ENCODE measurements at places on chromosomes 3 and 15.

DNA sequence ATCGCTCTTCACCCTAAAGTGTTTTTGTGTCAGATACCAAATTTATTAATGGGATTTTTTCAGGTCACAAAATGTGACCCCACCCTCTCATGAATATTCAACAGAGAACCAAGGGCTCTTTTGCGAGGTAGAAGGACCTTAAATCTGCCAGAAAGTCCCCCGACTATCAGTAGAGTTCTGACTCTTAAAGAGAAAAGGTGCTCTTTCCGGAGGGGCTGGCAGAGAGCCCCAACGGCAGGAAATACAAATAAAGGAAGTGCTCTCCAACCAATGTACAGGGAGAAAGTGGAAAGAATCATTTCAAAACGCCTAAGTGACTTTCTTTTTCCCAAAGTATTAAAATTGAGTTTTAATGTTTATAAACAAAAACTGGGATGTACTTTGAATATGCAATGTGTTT is 517.2 kb downstream of the FOXP1 start:
- no peak for DNase-seq

- no peak for DNase-seq
Observed at GRCh38 chr3:125232401-125232800, 19.9 kb upstream of the SLC12A8 start.

DNA sequence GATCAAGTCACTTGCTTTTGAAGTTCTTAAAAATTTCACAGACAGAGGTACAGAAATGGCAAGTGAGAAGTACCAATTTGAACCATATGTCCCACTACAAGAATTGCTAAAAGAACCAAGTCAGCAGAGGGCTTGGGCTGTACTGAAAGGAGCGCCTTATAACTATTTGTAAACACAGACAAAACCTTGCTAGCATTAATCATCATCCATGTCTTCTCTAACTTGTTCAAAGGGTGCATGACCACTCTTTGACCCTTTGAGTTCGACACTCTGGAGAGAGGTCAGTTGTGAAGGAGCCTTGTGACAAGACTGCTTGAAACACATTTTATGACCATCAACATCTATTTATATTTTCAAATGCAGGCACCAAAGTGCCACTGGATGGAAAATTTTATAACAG is 191.7 kb downstream of the PDZRN3 start:
- no peak for DNase-seq

GRCh38 chr3:12229146-12229851 is 59.6 kb upstream of the PPARG start:
- DNase-seq, result no peak

DNA sequence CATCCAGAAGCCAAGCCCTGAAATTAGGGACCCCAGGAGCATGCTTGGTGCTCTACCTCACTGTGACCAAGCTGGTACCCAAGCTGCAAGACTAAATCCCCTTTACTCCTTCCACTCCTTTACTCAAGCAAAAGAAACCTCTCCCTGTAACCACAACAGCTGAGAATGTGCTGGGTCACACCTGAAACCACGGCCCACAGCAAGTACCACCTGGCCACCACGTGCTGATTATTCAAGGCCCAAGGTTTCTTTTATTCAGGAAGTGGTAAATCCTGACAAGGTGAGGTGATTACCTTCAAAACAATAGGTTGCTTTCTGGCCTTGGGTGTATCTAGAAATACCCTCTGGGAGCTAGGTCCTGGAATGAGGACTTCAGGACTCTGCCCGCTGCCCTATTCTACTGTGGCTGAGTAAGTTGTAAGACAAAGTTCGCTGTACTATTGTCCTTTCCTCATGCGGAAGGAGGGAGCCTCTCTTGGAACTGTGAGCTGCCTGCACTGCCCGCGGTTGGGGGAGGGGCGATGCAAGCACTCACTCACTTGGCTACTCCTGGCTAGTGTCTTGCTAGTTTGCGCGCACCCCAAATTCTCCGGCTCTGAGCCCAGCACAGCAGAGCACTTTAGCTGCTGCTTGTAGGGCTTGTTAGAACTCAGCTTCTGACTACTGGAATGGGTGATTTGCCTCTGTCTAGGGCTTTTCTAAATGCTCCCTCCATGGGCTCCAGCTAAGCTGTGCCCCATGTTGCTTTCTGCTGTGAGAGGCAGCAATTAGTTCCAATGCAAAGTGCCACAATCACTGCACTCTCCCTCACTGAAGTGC is 487.1 kb upstream of the CNTN3 start:
- peak; percentile 34 for DNase-seq

GRCh38 chr3:138938056-138938876 is 8.7 kb downstream of the FOXL2 start:
- peak; percentile 25 for DNase-seq

DNA sequence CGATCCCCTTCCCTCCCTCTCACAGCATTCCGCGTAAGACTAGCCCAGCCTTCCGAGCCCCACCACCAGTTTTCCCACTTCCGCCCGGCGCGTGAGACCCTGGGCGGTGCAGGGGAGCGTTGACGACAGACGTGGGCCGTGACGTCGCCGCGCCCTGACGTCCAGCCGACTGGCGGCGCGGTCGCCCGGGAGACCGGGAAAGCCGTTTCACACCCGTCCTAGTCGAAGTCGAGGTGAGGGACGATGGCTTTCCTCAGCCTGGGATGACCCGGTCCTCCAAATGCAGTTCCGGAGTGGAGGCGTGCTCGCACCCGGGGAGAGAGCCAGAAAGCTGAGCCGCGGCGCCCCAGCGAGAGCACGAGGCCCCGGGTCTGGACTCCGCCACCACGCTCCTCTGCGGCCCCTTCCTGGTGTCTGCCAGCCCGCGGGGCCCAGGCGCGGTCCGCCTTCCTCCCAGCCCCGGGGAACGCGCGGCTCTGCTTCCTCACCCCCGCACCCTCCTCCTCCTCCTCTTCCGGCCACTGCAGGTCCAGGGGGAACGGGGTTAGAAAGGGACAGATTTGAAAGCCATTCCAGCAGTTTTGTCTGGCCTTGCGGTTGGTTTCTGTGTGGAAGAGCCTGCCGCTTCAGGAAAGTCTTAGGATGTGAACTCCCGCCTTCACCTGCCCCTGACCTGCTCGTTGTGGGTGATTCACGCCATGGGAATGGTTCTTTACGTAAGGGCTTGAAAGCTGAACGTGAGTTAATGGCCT is at the start of gene LEKR1:
LEKR1 (plus strand) TSS at position 210 of the 752 bp plus-strand sequence. CDS start 2,977 bp downstream, outside the sequence.
- DNase-seq, result peak; percentile 94

GRCh38 chr3:102230057-102230456 is 204.8 kb upstream of the ZPLD1 start:
- no peak for DNase-seq

GRCh38 chr3:73094951-73095350 is 33.5 kb downstream of the EBLN2 start:
- no peak for DNase-seq

GRCh38 chr3:151789853-151790463 is 24.0 kb upstream of the AADAC start:
- peak; percentile 38 for DNase-seq

- DNase-seq, result no peak
Observed at GRCh38 chr15:100309109-100310040, 32.4 kb downstream of the ADAMTS17 start.

DNA sequence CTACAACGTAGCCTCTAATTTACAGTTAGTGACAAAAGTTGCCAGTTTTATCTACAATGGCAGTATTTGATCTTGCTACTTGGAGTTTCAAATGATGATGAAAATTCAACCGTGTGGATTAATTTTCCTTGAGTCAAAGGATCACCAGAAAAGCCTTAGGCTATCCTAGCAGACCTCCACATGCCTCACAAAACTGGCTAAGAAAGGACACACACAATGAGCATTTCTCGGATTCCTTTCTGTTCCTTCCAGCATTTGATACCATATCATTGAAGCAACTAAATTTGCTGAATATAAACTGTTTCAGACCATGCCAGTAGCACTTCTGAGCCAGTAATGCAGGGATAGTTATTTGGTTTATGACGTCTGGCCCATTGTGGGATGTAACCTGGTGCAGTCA is 587.4 kb upstream of the MDFIC2 start:
- DNase-seq, result no peak

- DNase-seq, result no peak
Observed at GRCh38 chr3:64244011-64244942, 19.0 kb upstream of the PRICKLE2 start.

- DNase-seq, result no peak
Observed at GRCh38 chr3:186857743-186858142, 15.2 kb downstream of the ADIPOQ start.

DNA sequence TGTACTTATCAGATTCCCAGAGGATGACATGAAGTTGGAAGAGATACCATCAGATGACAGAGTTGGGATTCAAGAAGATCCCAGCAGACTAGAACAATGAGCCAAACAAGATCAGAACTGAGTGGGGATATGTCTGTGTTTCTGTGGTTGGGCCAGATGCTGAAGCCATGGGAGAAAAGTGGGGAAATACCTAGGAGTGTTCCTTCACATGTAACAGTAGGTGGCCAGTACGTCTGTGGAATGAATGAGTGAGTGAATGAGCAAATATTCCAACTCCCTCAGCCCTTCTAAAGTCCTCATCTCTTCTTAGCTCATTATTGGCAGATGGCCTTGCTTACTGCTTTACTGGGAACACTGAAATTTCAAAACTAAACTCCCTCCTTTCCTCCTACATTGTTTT is 32.2 kb upstream of the GREM1 start:
- no peak for DNase-seq

GRCh38 chr3:156051651-156052050 is 68.7 kb upstream of the KCNAB1 start:
- DNase-seq, result no peak

GRCh38 chr3:57816471-57817095 is 60.5 kb downstream of the SLMAP start:
- no peak for DNase-seq

GRCh38 chr3:65677486-65678010 is 361.2 kb downstream of the MAGI1 start:
- DNase-seq, result no peak

DNA sequence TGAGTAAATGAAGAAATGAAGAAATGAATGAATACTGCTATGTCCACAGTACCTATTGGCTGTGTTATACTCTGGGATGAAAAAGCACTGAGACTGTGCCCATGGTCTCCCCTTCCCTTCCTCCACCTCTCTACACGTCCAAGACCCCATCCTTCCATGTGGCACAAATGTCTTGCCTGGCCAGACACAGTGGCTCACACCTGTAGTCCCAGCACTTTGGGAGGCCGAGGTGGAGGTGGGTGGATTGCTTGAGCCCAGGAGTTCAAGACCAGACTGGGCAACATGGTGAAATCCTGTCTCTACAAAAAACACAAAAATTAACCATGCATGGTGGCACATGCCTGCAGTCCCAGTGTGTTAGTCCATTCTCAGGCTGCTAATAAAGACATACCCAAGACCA is 200.1 kb downstream of the FAM43A start:
- no peak for DNase-seq

DNA sequence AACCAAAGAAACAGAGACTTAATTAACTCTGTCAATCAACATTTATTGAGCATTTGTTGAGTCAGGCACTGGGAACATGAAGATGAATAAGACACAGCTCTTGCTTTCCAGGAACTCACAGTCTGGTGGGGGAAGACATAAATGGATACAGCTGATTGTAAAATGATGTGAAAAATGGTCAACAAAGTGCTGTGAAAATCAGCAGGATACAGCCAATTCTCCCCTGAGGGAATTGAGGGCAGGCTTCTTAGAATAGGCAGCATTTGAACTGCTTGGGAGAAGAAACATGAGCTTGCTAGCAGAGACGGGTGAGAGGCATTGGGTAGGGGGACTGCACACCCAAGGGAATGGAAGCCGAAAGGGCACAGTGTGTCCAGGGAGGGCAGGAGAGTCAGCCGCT is 41.1 kb downstream of the MFSD1 start:
- DNase-seq, result no peak

- DNase-seq, result no peak
Observed at GRCh38 chr3:152968388-152969024, 133.6 kb downstream of the P2RY1 start.

DNA sequence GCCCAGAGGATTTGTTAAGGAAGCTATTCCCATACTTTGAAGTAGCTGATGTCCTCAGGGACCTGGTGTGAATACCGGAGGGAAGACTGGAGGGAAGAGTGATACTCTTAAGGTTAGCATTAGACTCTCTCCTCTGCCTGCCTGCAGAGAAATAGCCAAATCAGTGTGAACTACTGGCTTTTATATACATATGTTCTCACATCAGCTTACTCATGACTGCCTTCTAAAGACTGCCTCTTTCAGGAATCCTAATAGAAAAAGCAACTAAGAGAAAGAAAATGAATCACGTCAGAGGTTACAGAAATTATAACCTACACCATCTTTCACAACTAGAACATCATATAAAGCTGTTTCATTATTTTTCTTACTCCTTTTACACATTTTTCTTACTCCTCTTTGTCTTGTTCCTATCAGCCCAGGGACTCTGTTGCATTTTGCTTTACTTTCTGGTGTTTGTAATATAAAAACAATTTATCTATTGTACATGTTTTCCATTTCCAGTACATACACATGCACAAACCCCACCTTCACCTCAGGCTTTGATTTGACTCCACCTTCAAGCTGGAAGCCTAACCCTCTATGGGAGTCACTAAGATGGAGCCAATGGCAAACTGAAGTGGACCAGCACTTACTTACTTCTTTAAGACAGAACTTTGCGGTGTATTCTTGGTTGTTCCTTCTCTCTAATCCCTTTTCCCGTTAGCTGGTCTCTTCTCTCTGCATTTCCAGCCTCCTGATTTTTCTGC is 257.7 kb upstream of the UBE2E1 start:
- no peak for DNase-seq

GRCh38 chr3:170477395-170477794 is 58.7 kb downstream of the CLDN11 start:
- DNase-seq, result no peak

DNA sequence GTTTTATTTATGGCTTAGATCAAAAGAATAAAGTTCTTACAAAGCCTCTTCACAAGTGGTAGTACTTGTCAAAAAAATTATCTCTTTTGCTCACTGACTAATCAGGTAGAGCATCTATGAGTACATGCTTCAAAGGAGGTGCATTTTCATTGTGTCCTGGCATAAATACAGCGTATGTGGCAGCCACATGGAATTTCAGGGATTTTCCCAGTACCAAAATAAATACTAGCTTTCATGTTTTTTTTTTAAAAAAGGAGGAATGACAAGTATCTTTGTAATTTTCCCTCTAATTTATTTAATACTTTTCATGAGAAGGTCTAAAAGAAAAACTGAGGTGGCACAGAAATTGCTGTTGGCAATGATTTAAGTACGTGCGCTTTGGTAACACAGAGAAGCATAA is 597.8 kb upstream of the ALCAM start:
- no peak for DNase-seq

DNA sequence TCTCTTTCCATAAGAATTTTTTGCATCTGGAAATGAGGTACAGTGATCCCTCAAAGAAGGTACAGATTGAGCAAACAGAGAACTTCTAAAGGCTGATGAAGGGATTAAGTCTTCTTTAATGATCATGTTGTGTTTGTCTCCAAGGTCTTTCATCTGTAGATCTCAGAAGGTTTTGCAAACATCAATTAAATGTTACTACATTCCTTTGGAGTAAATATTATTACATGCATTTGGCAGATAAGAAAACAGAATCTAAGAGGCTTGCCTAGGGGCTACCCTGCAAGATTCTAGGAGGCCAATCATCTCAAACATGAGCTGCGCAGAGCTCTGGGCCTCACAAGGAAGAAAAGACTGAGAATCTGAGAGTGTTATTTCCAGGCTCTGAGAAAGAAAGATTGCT is 70.9 kb upstream of the LPP start:
- no peak for DNase-seq

GRCh38 chr15:86743283-86743903 is 663.7 kb downstream of the AGBL1 start:
- peak; percentile 69 for DNase-seq
